ENCODE measurements at places on chromosomes 3 and 15. TPM values are rescaled to one million over a fixed set of nuclear protein-coding genes. Genes with fewer than 3 reads are reported as not detected.
A peak's percentile ranks its signal among the peaks of the same experiment; 100 is the strongest.

DNA sequence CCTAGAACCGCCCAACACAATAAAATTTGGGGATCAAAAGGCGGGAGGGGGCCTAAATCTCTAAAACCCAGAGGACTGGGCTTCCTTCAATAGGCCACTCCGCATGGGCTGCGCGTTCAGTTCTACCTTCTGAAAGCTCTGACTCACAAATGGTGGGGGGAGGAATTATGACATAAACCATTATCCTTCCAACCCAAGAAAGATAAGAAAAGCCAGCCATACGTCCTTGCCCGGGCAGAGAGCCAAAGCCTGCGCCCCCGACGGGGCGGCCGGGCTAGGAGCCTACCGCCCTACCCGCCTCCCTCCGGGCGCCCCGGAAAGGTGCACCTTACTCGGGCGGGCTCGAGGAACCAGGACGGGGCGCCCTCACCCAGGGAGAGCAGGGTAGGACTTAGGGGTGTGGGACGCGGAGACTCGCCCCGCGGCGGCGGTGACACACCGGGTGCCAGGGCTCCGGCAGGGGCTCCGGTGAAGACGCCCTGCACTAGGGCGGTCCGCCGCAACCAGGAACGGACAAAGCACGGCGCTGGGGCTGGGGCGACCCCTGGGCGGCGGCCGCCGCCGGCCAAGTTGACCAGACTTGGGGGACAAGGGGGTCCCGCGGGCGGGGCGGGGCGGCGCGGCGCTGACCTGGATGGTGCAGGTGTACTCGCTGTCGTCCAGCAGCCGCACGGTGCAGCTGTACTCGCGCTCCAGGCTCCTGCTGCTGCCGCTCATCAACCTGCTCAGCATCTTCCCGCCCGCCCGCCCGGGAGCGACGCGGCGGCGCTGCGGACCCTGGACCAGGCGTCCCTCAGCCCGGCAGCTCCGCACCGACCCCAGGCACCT lies 534 bp downstream of the FRMD5 start:
- peak; percentile 57 for DNase-seq
- no peaks in the 10 kb centered on the region for H3K36me3 ChIP-seq
- no peak overlapping the region for H3K27ac ChIP-seq
- peak overlapping the region; percentile 86 for H3K4me3 ChIP-seq
- peaks cover 70% of the 10 kb centered on the region for H3K27me3 ChIP-seq

- no peaks in the 10 kb centered on the region for H3K4me1 ChIP-seq
- no peaks in the 10 kb centered on the region for H3K36me3 ChIP-seq
- DNase-seq = no peak
- no peak overlapping the region for H3K4me3 ChIP-seq
Observed at GRCh38 chr3:36600404-36600803, 163.9 kb downstream of the DCLK3 start.

GRCh38 chr3:157961665-157962064 lies 144.6 kb downstream of the SHOX2 start:
- H3K27me3 ChIP-seq = no peaks in the 10 kb centered on the region
- no peak for DNase-seq
- no peaks in the 10 kb centered on the region for H3K36me3 ChIP-seq
- no peaks in the 10 kb centered on the region for H3K4me1 ChIP-seq
- H3K4me3 ChIP-seq = no peak overlapping the region
- no peak overlapping the region for H3K27ac ChIP-seq

DNA sequence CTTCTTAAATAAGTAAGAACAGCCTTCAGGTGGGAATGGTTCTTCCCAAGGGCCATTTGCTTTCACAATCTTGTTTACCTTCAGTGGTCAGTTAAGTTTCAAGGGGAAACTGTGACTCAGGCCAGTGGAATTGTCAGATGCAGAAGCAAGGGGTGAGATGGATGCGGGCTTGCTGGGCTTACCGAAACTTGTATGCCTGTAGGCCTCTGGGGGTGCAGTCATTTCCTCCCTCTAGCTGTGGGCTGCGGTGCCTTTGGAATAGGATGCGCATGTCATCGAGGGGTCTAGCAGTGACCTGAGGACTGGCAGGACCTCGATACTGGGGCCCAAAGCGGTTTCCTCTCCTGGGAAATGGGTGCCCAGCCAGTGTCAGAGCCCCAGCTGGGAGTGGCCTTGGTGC lies 121.6 kb downstream of the EEFSEC start:
- H3K4me3 ChIP-seq = no peak overlapping the region
- peaks cover 4% of the 10 kb centered on the region for H3K4me1 ChIP-seq
- no peak for DNase-seq
- no peaks in the 10 kb centered on the region for H3K27me3 ChIP-seq
- no peaks in the 10 kb centered on the region for H3K36me3 ChIP-seq
- H3K27ac ChIP-seq = no peak overlapping the region

- peaks cover 67% of the 10 kb centered on the region for H3K4me1 ChIP-seq
- peaks cover 34% of the 10 kb centered on the region for H3K36me3 ChIP-seq
- H3K27me3 ChIP-seq = no peaks in the 10 kb centered on the region
- H3K27ac ChIP-seq = peak overlapping the region; percentile 99
- H3K4me3 ChIP-seq = no peak overlapping the region
- DNase-seq = no peak
Observed at GRCh38 chr15:25844542-25844941, 18.6 kb downstream of the ATP10A start.

- H3K4me3 ChIP-seq = no peak overlapping the region
- H3K27ac ChIP-seq = no peak overlapping the region
- H3K36me3 ChIP-seq = peaks cover 45% of the 10 kb centered on the region
- H3K4me1 ChIP-seq = peaks cover 28% of the 10 kb centered on the region
- H3K27me3 ChIP-seq = no peaks in the 10 kb centered on the region
- DNase-seq = no peak
Observed at GRCh38 chr15:72737723-72738122, 45.8 kb downstream of the ADPGK start.

DNA sequence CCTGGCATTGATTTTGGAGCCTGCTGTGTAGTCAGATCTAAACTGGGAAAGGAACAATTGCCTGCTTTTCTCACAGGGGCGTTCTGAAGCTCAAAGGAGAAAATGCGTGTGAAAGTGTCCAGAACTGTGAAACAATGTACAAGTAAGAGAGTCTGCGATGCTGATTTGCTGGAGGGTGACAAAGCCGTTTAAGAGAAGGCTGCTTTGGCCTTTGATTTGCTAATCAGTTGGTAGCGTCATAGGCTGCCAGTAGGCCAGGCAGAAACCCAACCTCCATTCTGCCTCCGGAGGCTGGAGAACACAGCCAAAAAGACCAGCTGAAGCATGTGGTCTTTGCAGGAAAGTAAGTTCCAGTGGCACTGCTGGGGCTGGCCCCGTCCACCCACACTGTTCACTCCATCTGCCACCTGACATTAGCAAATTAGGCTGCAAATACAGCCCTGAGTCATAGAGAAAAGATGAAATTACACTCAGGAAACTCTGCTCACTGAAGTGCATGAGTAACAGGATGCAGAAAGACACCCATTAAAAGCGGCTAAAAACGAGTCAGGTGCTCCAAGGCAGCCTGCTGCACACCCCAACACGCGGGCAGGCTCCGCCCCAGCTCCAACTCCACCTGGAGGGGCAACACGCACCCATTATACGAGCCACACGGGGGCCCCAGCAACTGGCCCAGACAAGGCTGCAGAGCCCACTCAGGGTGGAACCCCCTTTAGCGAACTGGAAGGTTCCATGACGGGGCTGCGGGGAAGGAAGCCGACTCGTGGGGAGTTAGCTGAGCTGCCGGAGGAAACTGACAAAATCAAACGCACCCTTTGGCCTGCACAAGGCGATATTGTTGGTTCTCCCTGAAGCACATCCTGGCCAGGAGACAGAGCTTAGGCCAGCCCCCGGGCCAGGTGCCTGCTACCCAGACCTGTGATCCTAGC lies 31.6 kb downstream of the ZDHHC19 start:
- DNase-seq = peak; percentile 96
- peak overlapping the region; percentile 71 for H3K4me3 ChIP-seq
- H3K4me1 ChIP-seq = peaks cover 46% of the 10 kb centered on the region
- H3K27ac ChIP-seq = peak overlapping the region; percentile 99
- H3K27me3 ChIP-seq = no peaks in the 10 kb centered on the region

DNA sequence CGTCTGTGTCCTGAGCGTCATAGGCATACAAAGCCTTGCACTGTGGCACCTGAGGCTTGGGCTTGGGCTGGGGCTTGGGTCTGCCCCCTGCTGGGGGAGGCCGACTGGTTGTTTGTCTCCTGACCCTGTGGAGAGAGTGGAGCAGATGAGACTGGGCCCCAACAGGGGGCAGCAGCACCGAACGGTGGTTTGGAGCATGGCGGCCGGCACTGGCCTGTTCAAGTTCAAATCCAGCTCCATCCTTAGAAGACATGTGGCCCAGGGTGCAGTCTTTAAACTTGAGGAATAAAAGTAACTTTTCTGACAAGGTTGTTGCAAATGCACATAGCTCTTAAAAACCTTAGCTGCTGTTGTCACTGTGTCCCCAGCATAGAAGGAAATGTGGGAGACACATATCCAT lies 33.3 kb downstream of the CCNB2 start:
- no peak overlapping the region for H3K27ac ChIP-seq
- H3K27me3 ChIP-seq = no peaks in the 10 kb centered on the region
- DNase-seq = peak; percentile 62
- H3K36me3 ChIP-seq = peaks cover 15% of the 10 kb centered on the region
- peaks cover 22% of the 10 kb centered on the region for H3K4me1 ChIP-seq

- H3K27ac ChIP-seq = no peak overlapping the region
- no peaks in the 10 kb centered on the region for H3K27me3 ChIP-seq
- peaks cover 6% of the 10 kb centered on the region for H3K36me3 ChIP-seq
- DNase-seq = no peak
- H3K4me3 ChIP-seq = no peak overlapping the region
Observed at GRCh38 chr15:42508263-42508690, 12.8 kb downstream of the SNAP23 start.

Gene CHRNA3
- total RNA-seq = not detected

Gene ACAN
- total RNA-seq = not detected

DNA sequence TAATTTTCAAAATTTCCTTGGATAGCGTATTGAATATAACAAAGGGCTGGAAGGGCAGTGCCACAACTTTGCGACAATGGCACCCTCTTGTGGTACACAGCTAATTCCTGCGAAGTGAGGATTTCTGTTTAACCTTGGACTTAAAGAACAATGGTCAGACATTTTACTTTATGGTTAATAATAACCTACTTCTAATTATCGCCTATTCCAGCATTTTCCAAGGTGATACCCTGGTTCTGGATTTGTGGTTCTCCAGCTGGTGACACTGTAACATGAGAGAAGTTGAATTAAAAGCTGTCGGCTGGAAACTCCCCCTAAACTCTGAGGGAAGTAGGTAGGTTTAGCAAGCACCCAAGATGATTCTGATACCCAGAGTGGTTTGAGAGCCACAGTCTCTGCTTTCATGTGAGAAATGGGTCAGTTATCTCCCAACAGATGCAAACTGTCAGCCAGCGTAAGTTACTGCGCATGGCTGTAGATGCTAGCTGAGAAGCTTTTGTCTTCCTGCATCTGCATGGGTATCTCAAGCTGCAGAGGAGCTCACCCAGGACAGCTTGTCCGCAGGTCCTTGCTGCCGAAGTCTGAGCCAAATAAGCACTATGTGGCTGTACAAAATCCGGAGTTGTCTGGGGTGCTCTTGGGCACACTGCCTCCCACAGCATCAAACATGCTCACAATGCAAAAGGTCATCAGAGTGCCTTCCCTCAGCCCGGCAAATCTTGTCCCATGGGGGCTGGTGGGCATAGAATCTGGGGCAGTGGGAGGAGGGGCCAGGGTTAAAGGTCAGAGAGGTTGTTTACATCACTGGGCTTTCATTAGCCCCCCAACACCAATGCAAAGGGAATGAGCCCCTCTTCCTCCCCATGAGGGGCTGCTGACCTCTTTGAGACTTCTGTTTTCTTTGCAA lies 6.6 kb upstream of the CHSY1 start:
- peaks cover 24% of the 10 kb centered on the region for H3K4me1 ChIP-seq
- no peak overlapping the region for H3K4me3 ChIP-seq
- no peaks in the 10 kb centered on the region for H3K36me3 ChIP-seq
- peaks cover 9% of the 10 kb centered on the region for H3K27me3 ChIP-seq

- H3K4me1 ChIP-seq = no peaks in the 10 kb centered on the region
- no peak overlapping the region for H3K4me3 ChIP-seq
- H3K27ac ChIP-seq = no peak overlapping the region
- DNase-seq = no peak
Observed at GRCh38 chr3:26915208-26915607, 292.6 kb downstream of the LRRC3B start.

Gene CELF6
- 0.16 TPM for total RNA-seq

DNA sequence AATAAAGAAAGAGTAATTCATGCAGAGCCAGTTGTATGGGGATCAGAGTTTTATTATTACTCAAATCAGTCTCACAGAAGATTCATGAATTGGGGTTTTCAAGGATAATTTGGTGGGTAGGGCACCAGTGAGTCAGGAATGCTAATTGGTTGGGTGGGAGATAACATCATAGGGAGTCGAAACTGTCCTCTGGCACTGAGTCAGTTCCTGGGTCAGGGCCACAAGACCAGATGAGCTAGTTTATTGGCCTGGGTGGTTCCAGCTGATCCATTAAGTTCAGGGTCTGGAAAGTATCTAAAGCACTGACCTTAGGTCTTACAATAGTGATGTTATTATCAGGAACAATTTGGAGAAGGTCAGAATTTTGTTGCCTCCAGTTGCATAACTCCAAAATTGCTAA lies 998.6 kb upstream of the EPHA6 start:
- H3K4me1 ChIP-seq = no peaks in the 10 kb centered on the region
- H3K27ac ChIP-seq = no peak overlapping the region
- no peak overlapping the region for H3K4me3 ChIP-seq
- no peaks in the 10 kb centered on the region for H3K27me3 ChIP-seq
- no peaks in the 10 kb centered on the region for H3K36me3 ChIP-seq

- H3K27me3 ChIP-seq = peaks cover 21% of the 10 kb centered on the region
- no peak overlapping the region for H3K4me3 ChIP-seq
- no peaks in the 10 kb centered on the region for H3K36me3 ChIP-seq
- H3K4me1 ChIP-seq = no peaks in the 10 kb centered on the region
- no peak for DNase-seq
- no peak overlapping the region for H3K27ac ChIP-seq
Observed at GRCh38 chr15:89395461-89395871, 60.8 kb upstream of the POLG start.

DNA sequence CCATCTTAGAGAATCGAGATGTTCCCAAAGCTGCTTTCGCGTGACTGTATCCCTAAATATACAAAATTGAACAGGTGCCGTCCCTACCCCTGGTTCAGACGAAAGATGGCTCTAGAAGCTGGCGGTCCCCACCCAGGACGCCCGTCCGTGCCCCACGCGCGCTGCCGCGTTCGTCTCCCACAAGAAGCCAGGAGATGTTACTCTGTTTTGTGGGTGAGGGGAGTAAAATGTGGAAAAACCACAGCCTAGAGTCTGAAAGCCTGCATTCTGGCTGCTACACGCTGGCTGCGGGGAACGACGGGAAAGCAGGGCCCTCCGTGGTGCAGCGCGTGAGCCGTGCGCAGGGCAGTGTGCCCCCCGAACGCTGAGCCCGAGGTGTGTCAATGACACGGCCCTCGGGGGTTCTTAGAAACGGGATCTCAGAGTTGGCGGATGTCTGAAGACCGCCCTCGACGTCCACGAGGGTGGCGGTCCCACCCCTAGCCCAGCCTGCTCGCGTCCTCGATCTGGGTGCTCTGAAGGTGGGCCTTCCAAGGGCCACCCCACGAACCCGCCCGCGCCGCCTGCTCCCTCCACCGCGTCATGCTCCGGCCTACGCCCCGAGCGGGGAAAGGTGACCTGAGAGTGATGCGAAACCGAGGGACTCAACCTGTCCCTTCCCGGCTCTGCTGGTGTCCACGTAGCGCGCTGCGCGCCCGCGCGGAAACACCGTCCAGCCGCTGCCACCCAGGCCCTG lies 95.6 kb downstream of the OCA2 start:
- no peaks in the 10 kb centered on the region for H3K4me1 ChIP-seq
- no peaks in the 10 kb centered on the region for H3K36me3 ChIP-seq
- no peak overlapping the region for H3K4me3 ChIP-seq
- peaks cover 4% of the 10 kb centered on the region for H3K27me3 ChIP-seq
- H3K27ac ChIP-seq = no peak overlapping the region
- DNase-seq = no peak
